ENCODE measurements at places on chromosomes 3 and 15.

DNA sequence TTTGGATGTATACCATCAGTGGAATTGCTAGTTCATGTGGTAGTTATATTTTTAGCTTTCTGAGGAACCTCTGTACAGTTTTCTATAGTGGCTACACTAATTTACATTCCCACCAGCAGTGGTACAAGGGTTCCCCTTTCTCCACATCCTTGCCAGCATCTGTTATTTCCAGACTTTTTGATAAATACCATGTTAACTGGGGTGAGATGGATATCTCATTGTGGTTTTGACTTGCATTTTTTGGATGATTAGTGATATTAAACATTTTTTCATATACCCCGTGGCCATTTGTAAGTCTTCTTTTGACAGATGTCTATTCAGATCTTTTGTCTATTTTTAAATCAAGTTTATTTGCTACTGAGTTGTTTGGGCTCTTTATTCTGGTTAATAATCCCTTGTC is 455.6 kb upstream of the RARB start:
- no peak for DNase-seq

DNA sequence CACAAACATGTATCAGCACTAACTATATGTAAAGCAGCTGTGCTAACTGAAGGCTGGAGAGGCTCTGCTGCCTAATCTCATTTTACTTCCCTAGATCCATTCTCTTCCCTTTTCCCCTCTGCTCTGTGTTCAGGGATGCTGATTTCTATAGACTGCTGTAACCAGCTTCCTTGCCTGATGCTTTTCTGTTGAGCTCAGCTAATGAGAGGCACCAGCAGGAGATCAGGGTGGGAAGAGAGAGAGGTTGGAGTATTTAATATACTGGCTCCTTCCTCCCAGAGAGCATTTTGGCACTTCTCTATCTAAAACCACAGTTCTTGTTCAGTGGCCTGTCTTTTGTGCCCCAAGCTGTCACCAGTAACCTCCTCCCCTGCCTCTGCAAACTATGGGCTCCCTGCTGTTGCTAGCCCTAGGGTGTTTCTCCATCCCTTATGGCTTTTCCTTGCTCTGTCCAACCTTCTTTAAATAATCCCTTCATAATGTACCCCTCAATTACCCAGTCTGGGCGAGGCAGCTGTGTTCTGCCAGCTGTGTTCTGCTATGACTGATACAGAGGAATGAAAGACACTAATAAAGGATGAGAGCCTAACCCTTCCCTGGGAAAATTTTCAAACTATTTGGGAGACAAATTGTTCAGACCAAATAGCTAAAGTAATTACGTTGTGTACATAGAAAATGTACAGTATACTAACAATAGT is 69.5 kb downstream of the CADPS start:
- no peak for DNase-seq

GRCh38 chr3:127366383-127366782 is 78.5 kb upstream of the PRR20G start:
- no peak for DNase-seq

DNA sequence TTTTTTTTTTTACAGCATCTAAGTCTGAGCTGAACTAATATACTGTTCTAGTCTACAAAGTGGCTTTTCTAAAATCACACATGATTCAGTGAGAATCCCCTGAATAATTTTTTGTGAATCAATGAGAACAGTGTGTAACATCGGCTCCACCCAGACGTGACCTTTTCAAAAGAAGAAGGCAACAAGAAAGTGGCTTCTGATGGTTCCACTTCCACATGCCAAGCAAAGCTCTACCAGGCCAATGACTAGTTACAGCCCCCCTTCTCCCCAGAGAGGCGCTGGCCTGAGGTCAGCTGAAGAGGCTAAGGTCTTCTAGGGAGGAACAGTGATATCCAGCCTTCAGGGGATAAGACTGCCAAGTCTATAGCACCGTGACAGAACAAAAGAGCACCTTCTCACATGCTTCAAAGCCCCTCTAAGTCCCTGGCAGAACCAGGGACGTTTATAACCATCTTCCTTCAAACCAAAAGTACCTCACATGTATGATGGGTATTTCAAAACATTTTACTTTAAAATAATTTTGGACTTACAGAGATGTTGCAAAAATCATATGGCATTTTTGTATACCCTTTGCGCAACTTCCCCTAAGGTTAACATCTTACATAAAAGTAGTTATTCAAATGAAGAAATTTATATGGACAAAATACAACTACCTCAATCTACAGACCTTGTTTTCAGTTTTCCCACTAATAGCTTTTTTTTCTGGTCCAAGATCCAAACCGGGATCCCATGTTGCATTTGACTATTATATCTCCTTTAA is 177.9 kb downstream of the OSBPL10 start:
- DNase-seq = no peak

DNA sequence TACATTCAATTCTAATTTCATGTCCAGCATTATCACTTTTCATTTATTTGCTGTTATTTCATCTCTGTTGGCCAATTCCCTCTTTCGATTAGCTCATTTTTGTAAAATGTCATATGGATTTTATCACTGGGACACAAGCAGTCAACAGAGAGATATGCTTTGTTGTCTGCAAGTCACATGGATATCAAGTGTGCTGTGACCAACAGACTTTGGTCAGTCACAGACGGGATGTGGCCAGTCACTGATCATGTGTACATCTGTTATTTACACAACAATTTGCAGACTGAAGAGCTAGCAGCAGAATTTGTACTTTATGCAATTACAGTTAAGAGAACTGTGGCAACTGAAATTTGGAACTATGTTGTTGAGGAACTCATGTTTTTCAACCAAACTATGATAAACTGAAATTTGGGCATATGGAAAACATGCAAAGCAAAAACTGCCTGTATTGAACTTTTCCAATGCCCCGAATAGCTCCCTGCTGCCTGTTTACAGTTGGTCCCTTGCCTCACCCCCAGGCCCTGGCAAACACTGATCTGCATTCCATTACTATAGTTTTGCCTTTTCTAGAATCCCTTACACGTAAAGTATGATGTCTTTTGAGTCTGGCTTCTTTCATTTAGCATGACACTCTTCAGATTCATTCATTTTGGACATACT is 104.4 kb downstream of the RPL22L1 start:
- no peak for DNase-seq

DNA sequence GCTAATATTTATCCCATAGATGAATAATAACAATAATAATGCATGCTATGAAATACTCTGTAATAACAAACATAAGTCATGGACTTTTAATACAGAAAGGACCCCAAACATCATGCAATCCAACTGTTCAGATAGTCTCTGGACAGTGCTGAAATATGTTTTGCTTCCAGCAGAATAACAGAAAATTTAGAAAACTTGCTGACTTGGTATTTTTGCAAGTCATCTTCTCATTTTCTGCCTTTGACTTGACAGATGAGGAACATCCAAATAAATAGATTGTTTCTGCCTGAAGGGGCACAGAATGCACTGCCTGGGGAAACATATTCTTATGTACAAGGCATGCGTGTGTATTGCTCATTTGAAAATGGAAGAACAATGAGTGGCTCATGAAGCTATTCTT is 442.4 kb upstream of the GRM7 start:
- no peak for DNase-seq

- DNase-seq = no peak
Observed at GRCh38 chr15:71186267-71186666, 71.0 kb downstream of the THSD4 start.

DNA sequence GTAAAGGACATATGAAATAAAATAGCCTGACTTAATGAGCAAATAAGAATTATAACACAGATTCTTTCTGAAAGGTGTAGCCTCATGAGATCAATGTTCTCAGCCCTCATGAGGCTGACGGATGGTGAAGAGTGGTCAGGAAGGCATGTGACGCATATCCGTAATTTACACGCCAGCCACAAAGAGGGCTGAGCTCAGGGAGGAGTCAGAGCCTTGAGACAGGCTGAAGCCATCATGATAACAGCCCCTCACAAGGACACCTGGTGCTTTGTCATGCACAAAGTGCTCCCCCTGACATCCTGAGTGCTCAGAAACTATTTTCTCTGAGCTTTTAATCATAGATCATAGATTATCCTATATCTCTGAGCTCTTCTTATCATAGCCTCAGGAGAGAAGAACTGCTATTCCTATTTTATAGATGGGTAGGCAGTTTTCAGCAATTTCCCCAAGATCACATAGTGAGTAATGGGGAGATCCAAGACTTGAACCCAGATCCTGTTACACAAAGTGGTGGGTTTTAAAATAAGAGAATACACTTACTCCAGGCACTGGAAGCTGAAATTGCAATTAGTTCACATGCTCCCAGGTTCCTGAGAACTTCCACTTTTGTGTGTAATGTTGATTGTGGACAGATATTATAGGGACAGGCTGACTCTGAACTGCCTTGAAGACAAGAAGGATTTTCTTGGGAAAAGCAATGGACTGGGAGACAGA is 267.1 kb downstream of the RPLP1 start:
- DNase-seq = peak; percentile 99

DNA sequence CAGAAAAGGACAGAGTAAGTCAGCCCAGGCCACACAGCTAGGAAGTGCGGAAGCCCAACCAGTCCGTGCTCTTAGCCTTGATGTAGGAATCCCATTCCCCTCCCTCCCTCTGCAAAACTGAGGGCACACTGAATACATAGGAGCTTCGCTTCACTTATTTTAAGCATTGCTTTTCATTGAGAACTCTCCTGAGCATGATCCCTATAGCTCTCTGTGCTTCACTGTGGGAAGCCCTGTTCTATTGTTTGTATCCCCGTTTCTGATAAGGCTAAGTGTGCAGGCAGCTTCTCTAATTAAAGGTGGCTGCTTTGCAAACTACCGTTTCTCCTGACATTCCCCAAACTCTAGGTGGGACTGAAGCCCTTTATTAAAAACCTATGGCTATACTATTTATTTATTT is 29.9 kb downstream of the IL5RA start:
- no peak for DNase-seq

- DNase-seq = no peak
Observed at GRCh38 chr15:97567411-97567810, 393.1 kb upstream of the ARRDC4 start.

DNA sequence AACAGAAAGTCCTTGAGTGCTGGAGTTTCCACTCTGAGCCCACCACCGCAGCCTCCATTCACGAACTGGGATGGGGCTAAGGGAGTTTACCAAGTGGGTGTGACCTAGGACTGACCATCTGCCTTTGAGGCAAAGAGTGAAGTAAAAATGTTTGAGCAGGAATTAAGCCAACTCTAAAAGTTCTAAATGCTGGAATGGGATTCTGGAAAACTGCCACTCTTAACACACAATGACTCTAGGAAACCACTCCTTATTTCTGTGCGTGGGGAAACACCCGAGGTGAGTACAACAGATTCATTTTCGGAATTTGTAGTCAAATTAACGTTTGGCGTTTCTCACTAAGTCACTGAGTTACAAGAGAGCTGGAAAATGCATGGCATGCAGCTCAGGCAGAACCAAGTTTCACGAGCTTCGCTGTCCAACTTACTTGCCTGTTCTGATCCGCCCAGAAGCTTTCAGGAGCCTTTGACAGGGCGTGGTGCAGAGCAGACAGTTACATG is 31.6 kb downstream of the ISL2 start:
- DNase-seq = no peak

DNA sequence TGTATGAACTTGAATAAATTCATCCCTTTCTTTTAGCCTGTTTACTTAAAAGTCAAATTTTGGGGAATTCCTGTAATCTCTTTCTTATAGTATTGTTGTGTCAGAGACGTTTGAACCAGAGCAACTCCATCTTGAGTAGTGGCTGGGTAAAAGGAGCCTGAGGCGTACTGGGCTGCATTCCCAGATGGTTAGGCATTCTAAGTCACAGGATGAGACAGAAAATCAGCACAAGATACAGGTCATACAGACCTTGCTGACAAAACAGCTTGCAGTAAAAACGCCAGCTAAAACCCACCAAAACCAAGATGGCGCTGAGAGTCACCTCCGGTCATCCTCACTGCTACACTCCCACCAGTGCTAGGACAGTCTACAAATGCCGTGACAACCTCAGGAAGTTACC is 94.5 kb downstream of the P3H2 start:
- DNase-seq = no peak

DNA sequence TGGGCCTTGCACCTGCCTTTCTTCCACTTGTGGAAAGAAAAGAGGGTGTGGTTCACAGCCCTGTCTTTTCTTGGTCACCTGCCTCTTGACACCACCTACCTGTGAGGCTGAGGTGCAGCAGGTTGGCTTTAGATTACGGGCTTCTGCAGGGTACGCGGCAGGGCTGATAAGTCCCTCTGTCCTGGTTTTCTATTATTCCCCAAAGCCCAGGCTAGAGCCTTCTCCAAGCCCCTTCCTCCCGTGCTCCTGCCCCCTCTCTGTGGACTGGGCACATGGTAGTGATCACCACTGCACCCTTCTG is 44.8 kb upstream of the HACD2 start:
- no peak for DNase-seq

DNA sequence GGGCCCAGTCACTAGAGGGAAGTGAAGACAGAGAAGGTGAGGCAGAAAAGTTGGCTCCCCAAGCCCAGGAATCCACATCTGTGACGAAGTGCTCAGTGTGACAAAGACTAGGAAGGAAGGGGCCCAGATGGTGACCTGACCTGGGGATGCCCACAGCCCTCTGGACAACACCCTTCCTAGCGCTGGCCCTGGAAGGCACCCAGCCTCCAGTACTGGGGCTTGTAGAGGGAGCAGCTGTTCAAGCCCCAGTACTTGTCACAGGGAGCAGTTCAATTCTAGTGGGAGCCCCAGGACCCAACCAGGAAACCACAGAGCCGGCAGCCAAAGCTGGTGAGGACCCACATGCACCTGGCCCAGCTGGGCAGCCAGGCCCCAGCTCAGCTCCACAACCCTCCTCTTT is 190.8 kb downstream of the XXYLT1 start:
- peak; percentile 69 for DNase-seq

DNA sequence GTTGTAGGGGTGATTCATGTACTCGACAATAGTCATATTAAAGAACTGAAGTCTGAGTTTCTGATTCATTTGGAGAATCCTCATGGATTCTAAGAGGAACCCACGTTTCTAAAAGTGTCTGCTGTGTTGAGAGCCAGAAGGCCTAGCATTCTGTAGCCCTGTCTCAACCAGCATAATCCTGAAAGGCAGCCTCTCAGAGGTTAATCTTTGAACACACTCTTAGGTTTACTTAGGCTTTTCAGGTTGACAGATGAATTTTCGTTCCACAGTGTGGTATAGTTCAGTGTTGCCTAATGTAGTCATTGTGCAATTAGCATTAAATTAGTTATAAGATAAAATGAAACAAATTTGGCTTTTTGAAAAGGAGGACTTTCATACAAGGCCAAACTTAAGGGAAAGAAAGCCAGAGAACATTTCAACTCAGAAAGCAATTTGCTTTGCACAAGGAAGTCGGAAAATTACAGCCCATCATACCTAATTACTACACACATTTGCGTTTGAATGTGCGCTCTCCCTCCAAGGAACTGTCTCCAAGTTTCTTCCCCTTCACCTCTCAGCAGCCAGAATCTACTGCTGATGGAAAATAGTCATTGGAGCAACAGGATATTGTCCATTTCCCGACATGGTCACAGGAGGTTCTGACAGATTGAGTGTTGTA is 42.0 kb downstream of the AGBL1 start:
- DNase-seq = no peak

DNA sequence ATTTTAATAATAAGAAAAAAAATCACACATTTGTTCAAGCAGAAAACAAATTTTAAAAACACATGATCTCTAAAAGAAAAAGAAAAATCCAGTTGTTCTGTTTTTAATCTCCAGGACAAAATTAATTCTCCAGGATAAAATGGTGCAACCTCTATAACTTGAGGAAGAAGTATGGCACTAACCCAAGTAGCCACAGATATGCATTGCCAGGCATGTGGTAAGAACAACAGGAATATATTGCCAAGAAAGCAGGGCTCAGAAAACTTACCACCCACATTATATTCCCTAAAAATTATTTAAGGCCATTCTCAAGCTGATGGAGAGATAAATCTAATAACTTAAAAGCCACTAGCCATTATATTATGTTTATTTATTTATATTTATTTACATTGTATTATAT is 295.7 kb upstream of the TMCO5A start:
- no peak for DNase-seq

Measured in common myeloid progenitor, CD34-positive (primary cell).